Esophagus squamous epithelium (tissue), 5 donors: ENCODE measurements at places on chromosomes 6 and 20.

DNA sequence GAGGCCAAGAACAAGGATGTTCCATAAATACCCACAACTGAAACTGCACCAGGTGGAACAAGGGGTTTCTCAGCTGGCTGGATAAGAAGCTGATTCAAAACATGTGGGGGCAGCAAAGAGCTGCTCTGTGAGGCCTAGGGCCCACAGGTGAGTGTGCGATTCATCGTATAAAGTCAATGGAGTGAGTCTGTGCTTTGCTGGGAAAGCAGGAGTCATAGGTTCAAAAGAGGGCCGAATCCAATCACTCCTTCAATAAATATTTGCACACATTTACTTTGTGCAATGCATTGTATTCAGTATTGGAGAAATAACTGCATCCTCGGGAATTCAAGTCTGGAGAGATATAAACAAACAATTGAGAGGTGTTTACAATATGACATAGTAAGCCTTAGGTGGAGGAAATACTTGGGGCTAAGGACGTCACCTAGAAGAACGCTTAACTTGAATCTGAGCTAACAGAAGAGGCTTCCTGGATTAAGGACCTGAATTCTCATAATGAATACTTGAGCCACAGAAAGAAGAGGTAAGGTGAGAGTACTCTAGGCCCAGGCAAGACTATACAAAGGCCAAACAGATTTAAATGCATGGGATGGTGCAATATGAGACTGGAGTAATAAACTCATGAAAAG is 83.7 kb upstream of the TMEM30A start:
- DNase-seq, result no peak

GRCh38 chr6:130681028-130681427 is 146.2 kb upstream of the SMLR1 start:
- DNase-seq, result no peak

- DNase-seq, result no peak
These were observed 148.5 kb upstream of the BEND6 start for GRCh38 chr6:56806368-56806767.

GRCh38 chr20:37242503-37242902 is 19.1 kb downstream of the GHRH start:
- DNase-seq, result no peak

- no peak for DNase-seq
These were observed 16.8 kb downstream of the TMEM244 start for GRCh38 chr6:129844118-129844891.

DNA sequence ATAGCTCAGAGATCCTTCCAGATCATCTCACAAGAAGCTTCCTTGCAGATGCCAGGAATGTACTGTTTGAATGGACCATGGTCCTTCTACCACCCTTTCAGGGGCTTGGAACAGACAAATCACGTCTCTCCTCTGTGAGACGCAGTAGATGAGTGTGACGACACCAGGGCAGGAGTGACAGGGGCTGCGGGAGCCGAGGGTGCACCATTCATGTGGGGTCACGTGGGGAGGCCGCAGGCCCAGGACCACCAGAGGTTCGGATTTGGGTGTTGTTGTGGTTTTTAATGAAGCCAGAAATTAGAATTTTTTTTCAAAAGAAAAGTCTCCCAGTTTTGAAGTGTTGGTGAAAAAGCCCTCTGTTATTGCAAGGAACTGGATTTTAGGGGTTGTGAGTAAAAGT is 79.2 kb downstream of the PREX1 start:
- no peak for DNase-seq

- DNase-seq, result no peak
These were observed 73.1 kb upstream of the SUPT3H start for GRCh38 chr6:45450831-45451230.

- no peak for DNase-seq
These were observed 102.8 kb downstream of the PREP start for GRCh38 chr6:105300090-105300489.

DNA sequence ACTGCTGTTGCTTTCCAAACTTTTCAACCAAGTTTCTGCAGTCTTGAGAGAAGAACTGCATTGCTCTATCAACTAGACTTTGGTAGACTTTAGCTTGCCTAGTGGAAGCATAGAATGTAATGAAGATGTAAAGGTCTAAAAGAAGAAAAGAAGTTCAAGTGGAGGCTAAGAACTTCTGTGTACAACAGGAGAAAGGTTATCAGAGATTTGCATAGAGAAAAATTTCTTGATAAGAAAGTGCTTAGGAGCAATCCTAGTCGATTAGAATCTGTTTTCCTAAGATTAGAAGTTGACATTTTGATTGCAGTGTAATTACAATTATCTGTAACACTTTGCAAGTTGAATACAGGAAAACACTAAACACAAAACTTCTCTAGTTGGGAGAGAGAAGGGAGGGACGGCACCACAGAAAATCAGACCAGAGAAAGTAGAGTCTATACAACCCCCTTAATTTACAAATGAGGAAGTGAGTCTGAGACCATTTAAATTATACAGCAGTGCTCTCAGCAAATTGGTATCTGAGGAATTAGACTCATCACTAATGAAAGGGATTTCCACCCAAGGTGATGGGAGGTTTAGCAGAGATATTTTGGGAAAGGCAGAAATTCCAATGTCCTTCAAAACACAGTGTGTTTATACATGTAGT is 194.3 kb upstream of the MARCKS start:
- DNase-seq, result no peak

GRCh38 chr6:43996618-43997344 is 130.5 kb downstream of the MRPL14 start:
- no peak for DNase-seq

- DNase-seq, result no peak
These were observed 12.4 kb downstream of the PKIG start for GRCh38 chr20:44594730-44595129.

DNA sequence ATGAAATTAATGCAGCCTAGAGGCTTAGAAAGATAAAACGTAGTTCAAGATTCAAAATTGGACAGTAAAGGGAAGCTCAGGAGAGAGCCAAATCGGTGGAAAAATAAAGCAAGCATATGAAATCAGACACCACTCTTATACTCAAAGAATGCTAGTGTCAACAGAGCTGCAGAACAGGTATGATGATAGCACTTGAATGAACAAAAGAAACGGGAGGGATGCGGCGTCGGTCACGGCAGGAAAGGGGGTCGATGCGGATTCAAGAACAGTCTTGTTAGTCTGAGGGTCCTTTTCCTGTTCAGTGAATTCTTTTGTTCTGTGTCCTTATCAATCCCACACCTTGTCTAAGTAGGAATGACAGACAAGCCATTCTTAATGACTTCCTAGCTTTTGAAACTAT is 114.4 kb downstream of the FOXC1 start:
- DNase-seq, result no peak

DNA sequence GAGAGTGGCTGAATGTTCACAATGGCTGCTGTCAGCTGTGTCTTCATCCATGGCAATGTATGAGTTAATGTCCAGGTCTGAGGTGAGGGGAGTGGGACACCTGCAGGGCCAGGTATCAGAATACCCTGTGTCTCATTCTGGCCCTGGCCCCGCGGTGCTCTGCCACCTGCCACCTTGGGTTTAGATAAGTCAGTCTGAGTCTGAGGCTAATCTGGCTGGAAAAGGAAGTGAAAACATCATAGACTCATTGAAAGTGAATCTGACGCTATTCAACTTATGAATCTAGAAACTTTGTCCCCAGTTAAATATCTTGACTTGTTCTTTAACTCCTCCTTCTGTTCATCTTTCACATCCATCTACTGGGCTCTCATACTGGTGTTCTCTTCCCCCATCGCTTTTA is 267.1 kb upstream of the JAG1 start:
- no peak for DNase-seq

DNA sequence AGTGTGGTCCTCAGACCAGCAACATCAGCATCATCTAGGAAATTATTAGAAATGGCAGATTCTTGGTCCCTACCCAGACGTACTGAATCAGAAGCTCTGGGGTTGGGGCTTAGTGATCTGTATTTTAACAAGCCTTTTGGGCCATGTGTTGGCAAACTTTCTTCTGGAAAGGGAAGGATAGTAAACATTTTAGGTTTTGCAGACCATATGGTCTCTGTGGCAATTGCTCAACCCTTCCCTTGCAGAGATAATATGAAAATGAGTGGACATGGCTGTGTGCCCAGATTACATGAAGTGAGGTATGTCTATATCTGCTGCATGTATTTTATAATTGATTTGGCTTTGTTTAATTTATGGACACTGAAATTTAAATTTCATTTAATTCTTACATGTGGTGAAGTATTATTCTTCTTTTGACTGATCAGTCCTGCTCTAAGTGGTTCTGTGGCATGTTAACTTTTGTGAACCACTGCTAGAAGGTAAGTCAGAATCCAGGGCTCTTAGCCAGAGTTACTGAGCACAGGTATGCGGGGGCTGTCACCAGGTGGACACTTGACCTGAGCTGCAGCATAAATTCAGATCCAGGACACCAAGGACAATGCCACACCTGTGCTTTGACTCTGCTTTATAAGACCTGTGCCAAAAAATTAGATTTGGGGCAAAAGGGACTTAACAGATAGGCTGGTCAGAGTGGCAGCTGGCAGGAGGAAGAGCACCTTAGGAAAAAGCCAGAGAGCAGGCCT is 43.2 kb downstream of the LY86 start:
- no peak for DNase-seq

DNA sequence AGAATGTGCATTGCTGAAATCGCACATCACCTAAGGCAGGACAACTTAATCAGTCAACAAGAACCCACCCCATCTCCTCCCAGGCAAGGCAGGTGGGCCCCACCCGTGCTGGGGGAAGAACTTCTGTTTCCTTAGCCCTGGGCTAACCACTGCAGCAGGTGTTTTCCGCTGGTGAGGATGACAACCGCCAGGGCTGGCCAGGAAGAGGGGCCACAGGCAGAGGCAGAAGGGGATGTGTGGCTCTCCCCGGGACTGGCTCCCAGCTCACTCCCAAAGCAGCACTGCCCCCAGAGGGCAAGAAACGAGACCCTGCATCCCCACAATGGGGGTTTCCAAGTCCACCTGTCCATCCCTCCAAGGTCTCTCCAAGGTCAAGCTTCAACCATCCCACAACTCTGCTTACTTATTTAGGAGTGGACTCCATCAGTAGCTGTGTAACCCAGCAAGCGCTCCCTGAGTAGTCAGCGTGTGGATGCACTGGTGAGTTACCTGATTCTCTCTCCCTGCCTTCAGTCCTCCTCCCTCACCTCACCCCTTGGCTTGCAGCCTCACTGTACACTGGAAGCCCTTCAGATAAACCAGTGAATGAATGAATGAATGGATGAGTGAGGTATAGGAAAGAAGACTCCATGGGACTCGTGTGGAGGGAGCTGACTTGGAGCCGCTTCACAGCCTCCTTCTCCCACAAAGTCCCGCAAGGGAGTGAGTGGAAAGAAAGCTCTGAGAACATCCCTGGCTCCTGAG is 168.2 kb upstream of the CST7 start:
- DNase-seq, result no peak

DNA sequence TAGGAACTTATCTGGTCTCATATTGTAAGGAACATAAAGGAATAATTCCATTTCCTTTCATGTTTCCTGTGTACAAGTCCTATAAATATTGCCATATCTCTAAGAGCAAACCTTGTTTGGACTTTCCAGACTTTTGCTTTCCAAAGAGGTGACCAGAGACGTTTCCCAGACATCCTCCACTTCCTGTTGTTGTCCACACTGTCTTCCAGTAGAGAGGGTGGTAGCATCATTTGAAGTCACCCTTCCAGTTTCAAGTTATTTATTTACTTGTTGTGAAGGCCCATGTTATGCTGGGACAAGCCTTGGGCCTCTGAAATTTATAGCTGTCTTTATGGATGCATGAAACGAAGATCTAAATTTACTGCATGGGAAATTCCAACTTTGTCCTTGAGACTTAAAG is 10.6 kb upstream of the TGM3 start:
- DNase-seq, result no peak

GRCh38 chr6:17710331-17710730 is 3.6 kb upstream of the NUP153 start:
- DNase-seq, result no peak

GRCh38 chr6:157403686-157404051 is 22.7 kb downstream of the ZDHHC14 start:
- DNase-seq, result no peak

GRCh38 chr6:113875470-113875869 is 18.3 kb downstream of the MARCKS start:
- DNase-seq, result no peak

GRCh38 chr20:57062696-57063270 is 203.7 kb downstream of the BMP7 start:
- DNase-seq, result no peak

DNA sequence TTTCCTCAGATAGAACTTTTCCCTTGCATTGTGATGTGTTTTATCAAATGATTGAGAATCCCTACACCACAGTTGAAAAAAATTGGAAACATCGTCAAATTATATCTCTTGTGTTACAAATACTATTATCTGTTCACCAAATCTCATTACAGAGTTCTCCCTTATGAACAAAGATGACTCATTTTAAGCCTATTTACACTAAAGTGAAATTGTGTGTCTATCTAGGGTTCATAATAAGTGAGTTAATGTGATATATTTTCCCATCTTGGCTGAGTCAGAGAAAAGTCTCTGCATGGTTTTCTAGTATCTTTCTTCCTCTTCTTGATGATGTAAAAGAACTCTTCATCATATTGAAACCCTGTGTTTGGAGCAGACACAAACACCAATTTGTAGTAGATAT is 1263.3 kb upstream of the EYS start:
- DNase-seq, result no peak

DNA sequence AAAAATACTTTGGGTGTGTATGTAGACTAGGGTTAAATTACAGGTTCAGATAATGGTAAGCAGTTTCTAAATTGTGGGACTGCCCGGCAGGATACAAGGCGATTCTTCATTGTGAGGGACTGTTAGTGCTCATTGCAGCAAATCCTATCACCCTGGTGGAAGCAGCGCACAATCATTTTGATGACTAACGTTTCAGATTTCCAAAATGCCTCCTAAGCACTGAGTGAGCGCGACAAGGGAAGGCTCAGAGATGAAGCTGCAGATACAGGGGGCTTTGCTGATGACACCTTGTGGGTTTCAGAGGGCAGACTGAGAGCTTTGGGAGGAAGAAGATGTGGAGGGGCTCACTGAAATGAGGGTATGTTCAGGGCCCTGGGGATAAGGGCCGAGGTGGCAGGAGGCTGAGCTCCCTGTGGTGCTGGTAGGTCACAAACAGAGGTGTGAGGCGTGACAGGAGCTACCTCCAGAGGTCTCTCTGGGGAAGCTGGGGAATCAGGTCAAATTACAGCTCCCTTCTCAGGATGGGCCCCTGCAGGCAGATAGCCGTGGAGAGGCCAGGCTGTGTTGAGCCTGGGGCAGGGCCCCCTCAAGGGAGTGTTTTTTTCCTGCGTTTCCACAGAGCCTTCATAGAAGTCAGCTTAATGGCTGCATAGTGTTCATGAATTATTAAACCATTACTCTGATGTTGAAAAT is 84.5 kb upstream of the FYN start:
- DNase-seq, result no peak
